ENCODE measurements at places on chromosomes 6 and 20.
A peak's percentile ranks its signal among the peaks of the same experiment; 100 is the strongest.

GRCh38 chr6:167748046-167748445 is 78.7 kb upstream of the AFDN start:
- DNase-seq, result no peak

DNA sequence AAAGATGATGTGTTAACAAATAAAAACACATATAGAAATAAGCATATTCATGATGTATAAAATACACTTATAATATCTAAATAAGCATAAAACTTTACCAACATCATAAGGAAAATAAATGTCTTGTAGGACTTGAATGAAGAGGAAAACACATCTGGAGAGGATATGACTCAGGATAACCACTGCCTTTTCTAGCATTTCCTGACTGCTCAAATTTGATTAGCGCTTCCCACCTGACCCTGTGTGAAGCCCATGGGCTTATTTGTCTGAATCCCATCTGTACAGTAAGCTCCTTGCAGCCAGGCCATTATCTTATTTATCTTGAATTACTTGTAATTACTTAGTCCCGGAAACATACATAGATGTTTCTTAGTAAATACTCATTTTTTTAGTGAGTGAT is 608.6 kb downstream of the COL12A1 start:
- no peak for DNase-seq

GRCh38 chr6:170038708-170039107 is 252.2 kb downstream of the DLL1 start:
- no peak for DNase-seq

GRCh38 chr6:89361171-89361570 is 8.6 kb upstream of the UBE2J1 start:
- DNase-seq, result no peak

- no peak for DNase-seq
These were observed 375.4 kb upstream of the RSPO3 start for GRCh38 chr6:126743076-126743475.

DNA sequence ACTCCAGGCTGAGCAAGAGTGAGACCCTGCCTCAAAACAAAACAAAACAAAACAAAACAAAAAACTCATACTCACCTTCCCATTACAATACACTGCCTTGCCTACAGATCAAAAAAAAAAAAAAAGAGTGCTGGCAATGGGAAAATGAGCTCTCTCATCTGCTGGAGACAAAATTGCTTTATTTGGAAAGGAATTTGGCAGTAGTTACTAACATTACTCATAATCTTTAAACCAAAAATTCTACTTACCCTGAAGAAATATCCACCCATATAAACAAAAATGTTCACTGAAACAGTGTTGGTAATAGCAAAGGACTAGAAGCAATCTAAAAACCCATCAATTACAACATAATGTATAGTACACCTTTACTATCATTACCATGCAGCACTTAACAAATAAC is 120.4 kb downstream of the RNGTT start:
- DNase-seq, result no peak

GRCh38 chr6:10146715-10147451 is 268.0 kb downstream of the TFAP2A start:
- DNase-seq, result no peak

DNA sequence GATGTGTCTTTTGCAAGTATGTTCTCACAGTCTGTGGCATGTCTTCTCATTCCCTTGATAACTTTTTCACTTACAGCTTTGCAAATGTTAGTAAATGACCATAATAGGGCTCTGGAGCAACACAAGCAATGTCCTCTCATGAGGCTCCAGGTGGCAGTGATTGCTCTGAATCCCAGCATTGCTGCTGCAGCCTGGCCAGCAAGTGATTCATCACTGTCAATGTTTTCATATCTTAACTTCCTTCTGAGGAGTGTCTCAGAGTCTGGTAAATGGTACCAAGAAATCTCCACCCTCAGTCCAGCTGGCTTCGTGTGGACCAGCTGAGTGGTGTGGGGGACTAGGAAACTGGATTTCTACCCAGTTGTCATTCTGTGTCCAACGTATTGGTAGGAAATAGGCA is 139.6 kb downstream of the MYLK4 start:
- no peak for DNase-seq

DNA sequence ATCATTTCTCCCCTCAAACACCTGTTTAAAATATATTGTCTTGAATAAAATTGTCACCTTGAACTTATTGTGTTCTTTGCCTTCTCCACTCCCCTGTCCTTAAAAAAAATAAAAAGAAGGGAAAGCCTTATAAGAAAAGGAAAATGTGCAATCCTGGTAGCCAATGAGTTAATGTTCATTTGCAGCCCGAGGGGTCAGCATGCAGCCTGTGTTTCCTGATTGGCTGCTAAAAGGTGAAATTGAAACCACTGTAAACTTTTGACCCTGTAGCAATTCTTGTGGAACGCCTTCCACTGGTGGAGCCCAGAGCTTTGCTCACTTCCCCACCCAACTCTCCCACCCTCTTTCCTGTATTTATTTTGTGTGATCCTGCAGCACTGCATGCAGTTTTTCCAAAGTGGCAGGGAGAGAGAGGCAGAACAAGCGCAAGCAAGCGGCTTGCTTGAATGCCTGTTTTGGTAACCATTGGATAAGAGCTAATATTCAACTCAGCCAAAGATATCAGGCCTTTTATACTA is 74.9 kb downstream of the NCOA3 start:
- no peak for DNase-seq

DNA sequence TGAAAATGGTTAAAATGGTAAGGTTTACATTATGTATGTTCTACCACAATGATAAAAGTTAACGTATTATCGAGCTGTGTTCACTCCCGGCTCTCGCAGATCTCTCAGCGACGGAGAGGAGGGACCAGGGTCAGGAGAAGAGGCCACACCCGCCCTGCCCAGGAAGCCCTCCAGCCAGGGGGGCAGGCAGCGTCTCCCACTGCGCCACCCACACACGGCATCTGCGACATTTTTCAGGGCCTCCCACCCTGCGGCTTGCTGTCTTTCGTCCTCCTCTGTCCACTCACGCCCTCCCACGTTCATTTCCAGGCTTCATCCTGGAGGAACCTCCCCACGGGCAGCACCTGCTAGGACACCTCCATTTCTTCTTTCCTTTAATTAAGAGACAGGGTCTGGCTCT is 43.3 kb downstream of the ZBTB46 start:
- DNase-seq, result no peak

GRCh38 chr6:90413867-90414266 is 117.2 kb upstream of the BACH2 start:
- DNase-seq, result peak; percentile 87

DNA sequence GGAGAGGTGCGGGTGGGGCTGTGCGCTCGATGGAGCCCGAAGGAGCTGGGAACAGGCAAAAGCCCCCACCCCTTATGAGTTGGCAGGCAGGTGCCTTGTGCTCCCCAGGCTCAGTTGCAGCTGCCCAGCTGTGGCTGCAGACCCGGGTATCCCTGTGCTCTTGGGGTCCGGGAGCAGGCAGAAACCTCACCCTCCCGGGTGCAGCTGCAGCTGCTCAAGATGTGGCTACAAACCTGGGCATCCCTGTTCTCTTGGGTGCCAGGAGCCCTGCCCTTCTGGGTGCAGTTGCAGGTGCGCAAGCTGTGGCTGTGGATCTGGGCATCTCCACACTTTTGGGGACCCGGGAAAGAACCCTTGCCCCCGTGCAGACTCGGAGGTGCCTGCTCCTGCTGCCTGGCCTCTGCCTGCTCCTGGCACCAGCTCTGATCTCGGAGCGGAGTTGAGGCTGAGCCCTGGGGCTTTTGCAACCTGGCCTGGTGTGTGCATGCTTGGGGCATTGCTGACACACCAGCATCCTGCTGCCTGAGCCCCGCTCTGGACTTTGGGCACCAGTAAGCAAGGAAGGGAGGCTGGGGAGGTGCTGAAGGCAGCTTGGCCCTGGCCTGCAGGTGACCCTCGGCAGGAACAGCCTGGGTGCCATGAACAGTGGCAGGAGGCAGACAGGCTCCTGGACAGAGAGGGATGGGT is 21.6 kb downstream of the OR2J3 start:
- DNase-seq, result no peak

DNA sequence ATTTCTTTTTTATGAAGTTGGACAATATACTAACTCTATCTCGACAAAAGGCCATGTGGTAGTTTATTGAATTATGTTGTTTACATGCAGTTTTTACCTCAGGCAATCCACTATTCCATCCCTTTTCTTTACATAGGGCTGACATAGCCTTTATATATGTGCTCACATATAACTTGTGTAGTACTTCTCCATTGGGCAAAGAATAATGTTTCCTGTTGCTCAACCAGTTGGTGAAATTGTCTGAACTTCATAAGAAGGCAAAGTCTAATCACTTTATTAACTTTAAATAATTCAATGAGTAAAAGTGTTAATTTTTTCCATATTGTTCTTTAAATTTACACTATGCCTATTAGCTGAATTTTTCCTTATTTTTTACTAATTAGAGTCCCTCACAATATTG is 1272.1 kb downstream of the EPHA7 start:
- no peak for DNase-seq

- DNase-seq, result no peak
These were observed 80.3 kb upstream of the HMGCLL1 start for GRCh38 chr6:55659304-55659703.

GRCh38 chr6:149032599-149033405 is 284.7 kb upstream of the TAB2 start:
- peak; percentile 27 for DNase-seq

- DNase-seq, result no peak
These were observed 41.3 kb upstream of the BEND3 start for GRCh38 chr6:107156617-107157016.

DNA sequence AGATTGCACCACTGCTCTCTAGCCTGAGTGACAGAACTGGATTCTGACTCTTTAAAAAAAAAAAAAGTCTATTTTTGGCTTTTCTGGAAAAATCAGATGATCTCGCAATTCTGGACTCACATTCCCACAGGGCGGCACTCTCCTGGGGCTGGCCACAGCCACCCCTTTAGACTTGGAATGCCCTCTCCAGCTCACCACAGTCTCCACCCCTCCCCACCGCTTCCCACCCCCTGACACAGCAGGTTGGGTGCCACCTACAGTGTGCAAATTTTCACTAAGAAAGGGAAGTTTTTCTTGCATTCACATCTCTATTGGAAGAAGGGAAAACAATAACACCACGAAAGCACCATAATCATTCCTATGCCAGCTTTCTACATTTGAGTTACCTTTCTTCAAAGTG is 15.4 kb downstream of the PDRG1 start:
- no peak for DNase-seq

DNA sequence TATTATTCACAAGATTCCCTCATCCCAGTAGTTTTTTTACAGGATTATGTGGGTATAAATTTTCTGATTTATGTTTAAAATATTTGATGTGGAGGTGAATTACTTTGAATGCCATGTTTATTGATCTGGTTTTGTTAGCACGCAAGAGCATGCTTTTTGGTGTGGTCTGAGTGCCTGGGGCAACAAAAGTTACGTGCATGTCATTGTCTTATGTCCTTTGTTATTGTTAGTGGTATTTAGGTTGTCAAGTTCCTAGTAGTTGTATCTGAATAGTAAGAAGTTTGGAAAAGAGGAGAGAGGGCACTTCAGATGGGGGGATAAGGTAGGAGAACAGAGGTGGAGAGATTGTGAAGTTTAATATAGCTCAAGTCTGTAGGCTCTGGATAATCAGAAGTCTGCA is 95.0 kb downstream of the ATRN start:
- DNase-seq, result no peak

GRCh38 chr6:110315869-110316398 is 42.2 kb downstream of the METTL24 start:
- no peak for DNase-seq

GRCh38 chr6:73556836-73557235 is 36.0 kb upstream of the EEF1A1 start:
- DNase-seq, result no peak

DNA sequence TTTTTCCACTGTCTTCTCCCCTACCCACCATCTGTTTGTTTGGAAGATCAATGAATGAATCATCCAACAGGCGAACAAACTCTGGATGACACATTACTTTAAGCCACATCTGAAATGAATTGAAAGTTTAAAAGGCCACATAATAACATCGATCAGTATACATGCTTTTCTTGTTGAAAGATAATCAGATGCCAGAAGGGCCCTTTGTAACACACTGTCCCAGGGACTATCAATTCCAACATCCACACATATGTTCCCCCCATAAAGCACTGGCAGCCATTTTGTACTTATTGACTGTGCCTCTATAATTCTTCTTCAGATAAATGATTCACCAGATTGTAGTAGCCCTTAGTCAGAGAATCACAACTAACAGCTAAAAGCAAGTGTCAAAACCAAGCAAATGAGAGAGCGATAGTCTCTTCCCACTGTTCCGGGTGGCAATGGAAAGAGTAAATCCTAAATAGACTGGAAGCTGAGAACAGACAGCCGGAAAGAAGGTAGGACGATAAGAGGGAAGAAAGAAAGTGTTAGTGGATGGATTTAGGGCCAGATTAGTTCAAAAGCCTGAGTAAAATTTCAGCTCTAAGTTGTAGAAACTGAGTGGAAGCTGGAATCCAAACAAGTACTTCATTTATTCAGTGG is 184.9 kb upstream of the TENT5A start:
- no peak for DNase-seq

- DNase-seq, result no peak
These were observed 347.6 kb downstream of the CDC5L start for GRCh38 chr6:44734886-44735629.

- DNase-seq, result no peak
These were observed 1025.0 kb upstream of the GJE1 start for GRCh38 chr6:141107591-141108160.

DNA sequence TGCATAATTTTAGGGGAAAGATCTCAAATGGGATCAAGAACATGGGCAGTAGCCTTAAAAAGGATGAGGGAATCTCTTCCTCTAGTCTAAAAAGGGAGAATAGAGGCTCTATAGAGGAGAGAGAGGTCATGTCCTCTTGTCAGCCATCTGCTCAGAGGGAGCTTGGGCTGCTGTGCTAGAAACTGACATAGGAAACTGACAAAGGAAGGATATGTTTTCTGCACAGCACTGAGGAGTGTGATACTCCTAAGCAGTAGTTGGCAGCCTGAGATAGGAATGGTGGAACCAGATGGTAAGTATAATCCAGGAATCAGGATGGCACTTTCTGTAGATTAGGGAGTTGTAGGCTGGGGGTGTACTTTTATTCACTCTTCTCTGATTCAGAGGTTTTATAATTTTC is 59.2 kb downstream of the PTPRA start:
- DNase-seq, result no peak

DNA sequence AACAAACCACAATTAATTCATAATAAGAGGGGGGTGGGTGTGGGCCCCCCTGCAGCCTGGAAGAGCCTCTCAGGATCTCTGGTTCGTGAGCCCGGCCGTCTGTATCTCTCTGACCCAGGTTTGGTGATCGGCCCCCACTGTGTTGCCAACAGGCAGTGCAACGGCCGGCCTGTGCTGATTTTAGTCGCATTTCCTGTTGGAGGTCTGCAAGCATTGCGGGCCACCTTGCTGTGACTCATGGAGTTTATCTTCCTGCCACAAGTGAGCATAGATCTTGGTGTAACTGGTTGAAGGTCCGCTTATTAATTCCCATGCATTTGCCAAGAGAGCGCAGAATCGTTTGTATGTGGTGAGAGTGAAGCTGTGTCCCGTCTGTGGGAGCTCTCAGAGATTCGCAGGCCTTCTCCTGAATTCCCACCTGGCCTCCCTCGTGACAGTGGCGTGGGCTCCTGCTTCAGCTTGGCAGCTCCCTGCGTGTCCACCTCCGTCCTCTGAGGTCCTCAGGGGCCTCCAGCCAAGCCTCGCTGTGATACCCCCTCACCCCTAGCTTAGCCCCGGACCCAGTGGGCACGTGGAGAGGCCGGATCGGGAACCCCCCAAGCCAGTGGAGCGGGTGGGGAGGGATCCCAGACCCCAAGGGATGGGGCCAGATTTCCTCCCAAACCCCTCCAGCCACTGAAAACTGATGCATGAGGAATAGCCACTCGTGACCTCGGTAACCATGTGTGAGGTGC is 269.8 kb downstream of the CDH4 start:
- no peak for DNase-seq

- DNase-seq, result no peak
These were observed 444.2 kb upstream of the JAG1 start for GRCh38 chr20:11117808-11118528.
